Activated T-helper 2 cell treated with anti-CD3 and anti-CD28 coated beads, Interferon-gamma antibody, Interleukin-2, Interleukin-4, amounts not matched to agents 10 μg/mL and 5 μg/mL and 100 μg/mL, durations not matched to agents 14 hours and 24 hours and 36 hours (primary cell): ENCODE measurements at places on chromosomes 1 and 21. TPM values are rescaled to one million over a fixed set of nuclear protein-coding genes. Genes with fewer than 3 reads are reported as not detected.
A peak's percentile ranks its signal among the peaks of the same experiment; 100 is the strongest.

The WNT2B gene
- total RNA-seq = 0.16 TPM in 1 of 2 replicates, not detected in the other

DNA sequence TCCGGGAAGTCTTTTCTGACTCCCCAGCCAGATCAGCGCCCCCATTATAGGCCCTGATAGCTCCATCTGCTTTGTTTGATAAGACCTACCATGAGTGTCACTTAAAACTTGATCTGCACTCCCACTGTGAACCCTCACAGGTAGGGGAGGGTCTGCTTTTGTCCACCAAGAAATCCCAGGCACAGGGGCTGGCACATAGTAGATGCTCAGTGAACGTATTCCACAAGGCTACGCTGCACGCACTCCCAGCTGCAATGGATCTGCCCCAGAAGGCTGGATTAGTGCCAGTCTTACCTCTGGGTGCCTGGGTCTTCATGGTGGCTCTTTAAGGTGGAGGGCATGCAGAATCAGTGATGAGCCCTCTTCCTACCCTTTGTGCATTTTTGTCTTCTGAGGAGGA, 447.1 kb downstream of the PTPRU start:
- DNase-seq = no peak

GRCh38 chr1:4017636-4018365, 117.7 kb upstream of the C1orf174 start:
- peak; percentile 4 for DNase-seq

DNA sequence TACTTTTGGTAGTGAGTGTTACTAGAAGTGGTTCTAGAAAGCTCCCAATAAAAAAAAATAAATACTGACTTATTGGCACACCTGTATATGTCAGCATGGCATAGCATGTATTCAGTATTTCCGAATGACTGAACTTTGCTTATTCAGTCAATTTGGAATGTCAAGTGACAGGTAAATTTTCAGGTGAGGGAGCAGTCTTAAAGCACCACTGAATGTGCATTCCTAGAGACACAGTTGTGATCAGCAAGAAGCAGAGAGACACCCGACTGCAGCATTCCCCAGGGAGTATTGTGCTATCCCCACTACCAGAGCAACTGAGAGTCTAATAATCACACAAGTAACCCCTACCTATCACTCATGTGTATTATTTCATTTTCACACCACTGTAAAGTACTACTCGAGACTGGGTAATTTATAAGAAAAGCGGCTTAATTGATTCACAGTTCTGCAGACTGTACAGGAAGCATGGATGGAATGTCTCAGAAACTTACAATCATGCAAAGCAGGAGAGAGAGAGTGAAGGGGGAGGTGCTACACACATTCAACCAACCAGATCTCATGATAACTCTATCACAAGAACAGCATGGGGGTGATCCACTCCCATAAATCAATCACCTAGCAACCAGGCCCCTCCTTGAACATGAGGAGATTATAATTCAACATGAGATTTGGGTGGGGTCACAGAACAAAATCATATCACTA, 201.5 kb downstream of the TBX15 start:
- no peak for DNase-seq

- DNase-seq = no peak
These were observed 122.7 kb downstream of the SIK1 start for GRCh38 chr21:43304206-43304605.

GRCh38 chr1:14923727-14924452, 229.7 kb upstream of the TMEM51 start:
- peak; percentile 26 for DNase-seq

DNA sequence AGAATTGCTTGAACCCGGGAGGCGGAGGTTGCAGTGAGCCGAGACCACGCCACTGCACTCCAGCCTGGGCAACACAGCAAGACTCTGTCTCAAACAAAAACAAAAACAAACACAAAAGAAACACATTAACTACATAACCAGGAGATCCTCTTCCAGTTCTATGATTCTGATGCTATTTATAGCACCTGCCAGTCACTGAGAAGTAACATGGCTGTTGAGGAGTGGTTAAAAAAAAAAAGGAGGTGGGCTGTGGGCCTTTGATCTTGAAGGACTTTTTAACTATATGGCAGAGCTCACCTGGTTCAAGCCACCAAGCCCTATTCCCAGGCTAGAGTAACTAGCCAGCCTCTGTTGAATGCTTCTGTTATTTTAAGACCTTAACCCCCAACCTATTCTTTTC, 148.8 kb downstream of the ZBTB18 start:
- no peak for DNase-seq

DNA sequence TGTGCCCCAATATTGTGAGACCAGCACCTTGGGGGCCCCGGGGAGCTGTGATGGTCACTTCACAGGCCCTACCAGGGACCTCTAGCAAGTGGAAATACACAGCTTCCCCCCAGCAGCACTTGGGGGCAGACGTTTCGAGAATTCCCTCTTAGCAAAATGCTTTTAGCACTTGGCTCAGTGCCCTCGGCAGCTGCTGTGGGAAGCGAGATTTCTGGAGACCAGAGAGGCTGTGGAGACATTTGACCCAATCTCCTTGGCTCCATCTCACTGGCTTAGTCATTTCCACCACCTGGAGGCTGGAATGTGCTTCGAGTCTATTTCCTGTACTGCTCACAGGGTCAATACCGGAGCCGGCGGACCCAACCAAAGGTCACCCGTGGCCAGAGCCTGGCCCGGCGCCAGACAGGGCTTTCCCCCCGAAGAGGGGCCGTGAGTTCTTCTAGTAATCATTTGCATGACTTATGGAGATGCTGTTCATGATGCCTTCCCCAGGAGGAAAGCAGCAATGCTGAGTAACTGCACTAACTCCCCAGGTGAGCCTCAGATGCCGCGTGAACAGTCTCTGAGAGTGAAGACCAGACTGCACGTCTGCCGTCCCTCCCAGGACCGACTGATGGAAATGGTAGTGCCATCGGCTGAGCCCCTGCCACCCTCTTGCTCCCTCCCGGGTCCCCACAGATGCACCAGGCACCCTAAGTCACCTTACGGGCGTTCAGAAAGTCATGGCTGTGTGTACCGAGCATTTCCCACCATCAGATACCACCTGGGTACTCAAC, 4.4 kb upstream of the C2CD2 start:
- no peak for DNase-seq

DNA sequence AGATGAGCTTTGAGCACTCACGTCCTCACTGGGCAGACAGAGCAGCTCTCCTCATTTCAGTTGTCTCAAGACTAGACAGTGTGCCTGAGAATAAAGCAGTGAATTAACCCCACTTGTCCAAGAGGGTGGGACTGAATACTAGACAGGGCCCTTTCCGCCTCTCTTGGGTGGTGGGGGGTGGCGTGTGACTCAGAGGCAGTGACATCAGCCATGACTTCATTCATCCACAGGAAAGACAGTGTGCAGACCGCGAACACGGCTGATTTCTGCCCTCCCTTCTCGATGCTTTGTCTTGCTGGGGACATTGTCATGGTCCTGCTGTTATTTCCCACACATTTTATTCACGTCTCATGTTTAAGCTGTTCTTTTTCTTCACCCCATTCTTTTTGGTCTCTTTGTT, 64.9 kb downstream of the FGGY start:
- no peak for DNase-seq

DNA sequence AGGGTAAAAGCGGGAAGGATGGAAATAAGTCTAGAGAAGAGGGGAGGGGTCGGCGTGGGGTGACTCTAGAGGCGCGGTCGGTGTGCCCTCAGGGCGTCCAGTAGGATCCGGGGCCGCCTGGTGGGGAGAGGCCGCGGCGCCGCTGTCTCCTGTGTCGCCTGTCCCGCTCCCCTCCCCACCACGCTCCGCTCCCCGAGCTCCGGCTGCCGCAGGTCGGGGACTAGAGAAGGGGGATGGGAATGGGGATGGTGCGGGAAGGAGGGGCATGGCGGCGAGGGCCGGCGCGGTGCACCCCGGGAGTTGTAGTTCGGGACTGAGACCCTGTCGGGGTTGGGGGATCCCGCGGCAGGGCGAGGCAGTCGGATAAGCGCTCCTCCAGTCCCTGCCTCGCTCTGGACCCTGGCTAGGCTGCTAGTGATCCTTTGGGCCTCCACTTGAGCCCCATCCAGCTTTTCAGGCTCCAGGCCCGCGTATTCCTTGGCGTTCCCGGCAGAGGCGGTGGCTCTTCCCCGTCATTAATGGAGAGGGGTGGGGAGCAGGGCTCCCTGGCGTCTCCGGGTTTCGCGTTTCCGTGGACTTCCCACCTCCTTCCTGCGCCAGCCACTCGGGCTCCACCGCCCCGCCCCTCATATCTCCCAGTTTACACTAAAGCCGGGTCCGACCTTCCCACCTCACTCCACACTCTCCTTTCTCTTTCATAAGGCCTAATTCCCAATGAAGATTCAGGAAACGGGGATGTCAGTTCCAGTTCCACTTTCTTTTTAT, at the start of gene ENTREP3:
Gene ENTREP3 (minus strand): TSS at position 241 of the 765 bp plus-strand sequence. CDS start 606 bp downstream, outside the sequence.
- peak; percentile 76 for DNase-seq

DNA sequence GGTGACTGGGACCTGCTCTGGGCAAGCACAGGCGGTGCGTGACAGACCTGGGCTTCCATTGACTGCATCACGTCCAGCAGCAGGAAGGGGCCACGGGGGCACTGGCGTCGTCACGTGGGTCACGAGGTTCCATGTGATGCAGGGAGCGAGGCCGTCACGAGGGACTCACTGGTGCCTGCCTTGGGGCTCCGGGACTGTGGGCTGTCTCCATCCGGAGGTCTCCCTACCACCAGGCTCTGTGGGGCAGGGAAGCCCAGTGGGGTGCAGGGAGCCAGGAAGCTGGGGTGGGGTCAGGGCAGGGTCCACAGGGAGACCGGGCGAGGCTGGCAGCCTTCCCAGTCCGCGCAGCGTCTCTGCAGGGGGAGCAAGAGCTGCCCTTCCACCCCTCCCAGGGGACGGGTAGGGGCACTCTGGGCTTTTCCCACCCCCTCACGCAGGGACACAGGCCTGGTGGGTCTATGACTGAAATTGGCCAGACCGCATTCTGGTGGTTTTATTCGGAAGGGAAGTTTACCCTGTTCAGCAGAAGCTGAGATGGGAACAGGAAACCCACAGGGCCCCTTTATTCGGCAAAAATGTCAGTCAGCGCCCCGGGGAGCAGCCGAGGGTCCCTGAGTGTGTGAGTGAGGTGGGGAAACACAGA, 416 bp upstream of the TNFRSF14 start:
- DNase-seq = peak; percentile 76

GRCh38 chr1:229893762-229894444, 173.1 kb upstream of the GALNT2 start:
- DNase-seq = no peak
